ENCODE measurements at places on chromosomes 7 and 10.

GRCh38 chr7:1987084-1987535 lies 245.6 kb downstream of the MAD1L1 start:
- no peak for DNase-seq

DNA sequence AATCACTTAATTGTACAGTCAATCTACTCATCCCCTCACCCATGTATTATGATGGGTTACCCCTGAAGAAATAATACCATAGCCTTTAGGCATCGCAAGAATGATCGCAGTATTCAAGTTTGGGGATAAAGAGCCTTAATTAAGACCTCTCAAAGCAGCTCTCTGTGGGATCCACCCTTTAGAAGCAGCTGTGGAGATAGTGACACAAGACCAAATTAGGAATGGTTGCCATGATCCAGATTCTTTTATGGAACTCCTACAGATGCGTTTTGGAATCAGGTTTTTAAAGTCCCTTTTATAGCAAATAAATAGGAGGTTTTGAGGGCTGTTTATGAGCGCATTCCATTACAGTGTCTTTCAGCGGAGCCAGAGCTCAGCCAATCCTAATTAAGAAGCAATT lies 12.2 kb downstream of the TES start:
- DNase-seq = no peak

- no peak for DNase-seq
These were observed 435.0 kb downstream of the AUTS2 start for GRCh38 chr7:70033226-70033625.

GRCh38 chr10:96768136-96768535 lies 47.8 kb upstream of the PIK3AP1 start:
- DNase-seq = no peak

DNA sequence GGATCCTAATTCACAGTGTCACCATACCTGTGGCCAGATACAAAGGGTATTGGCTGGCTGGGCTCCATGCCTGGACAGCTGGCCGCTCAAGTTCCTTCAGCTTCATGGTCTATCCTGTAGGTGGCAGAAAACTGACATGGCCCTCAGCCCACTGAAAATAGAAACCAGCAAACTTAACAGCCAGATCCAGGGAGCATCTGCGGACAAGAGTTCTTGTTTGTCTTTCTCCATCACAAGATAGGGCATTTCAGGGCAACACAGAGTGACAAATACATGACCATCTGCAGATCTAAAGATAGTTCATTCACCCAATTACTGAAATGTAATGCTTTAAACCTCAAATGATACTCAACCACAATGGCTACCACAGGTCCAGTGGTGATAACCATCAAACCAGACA lies 2.8 kb downstream of the SEC31B start:
- DNase-seq = no peak

GRCh38 chr10:110865809-110866482 lies 5.8 kb upstream of the PDCD4 start:
- DNase-seq = no peak

- no peak for DNase-seq
These were observed 13.6 kb downstream of the SNX10 start for GRCh38 chr7:26305090-26305868.

DNA sequence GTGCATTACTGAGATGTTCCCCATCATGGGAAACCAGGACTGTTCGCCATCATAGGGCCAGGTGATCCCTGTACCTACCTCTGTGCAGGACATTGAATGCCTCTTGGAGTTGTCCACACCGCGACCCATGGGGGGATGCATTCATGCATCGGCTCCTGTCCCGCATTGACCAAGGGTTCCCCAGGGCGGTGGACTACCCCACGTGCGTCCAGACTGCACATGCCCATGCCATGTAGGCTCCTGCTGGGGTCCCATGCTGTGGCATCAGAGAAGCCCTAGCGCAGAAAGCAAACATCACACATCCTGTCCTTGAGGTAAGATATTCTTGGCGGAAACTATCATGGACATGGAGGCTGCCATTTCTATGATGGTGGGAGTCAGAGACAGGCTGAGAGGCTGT lies 121.6 kb upstream of the UNC5B start:
- DNase-seq = no peak

- DNase-seq = no peak
These were observed 186.5 kb upstream of the GPR26 start for GRCh38 chr10:123479640-123480039.

DNA sequence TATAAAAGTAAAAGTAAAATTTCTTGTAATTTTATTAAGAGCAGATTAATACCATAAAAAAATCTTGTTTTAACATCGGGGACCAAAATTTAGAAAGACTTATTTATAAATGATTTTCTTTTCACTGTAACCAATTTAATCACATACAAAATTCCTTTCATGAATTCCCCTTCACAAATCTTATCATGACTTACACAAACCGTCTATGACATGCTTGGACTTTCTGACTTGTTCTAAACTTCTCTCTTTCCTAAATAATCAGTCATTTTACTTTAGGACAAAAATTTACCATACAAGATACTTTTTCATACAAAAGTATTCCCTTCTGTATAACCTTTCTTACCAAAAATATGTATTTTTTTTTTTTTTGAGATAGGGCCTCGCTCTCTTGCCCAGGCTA lies 9.3 kb downstream of the CROT start:
- DNase-seq = no peak

GRCh38 chr10:61830846-61831273 lies 70.6 kb upstream of the ARID5B start:
- DNase-seq = no peak

DNA sequence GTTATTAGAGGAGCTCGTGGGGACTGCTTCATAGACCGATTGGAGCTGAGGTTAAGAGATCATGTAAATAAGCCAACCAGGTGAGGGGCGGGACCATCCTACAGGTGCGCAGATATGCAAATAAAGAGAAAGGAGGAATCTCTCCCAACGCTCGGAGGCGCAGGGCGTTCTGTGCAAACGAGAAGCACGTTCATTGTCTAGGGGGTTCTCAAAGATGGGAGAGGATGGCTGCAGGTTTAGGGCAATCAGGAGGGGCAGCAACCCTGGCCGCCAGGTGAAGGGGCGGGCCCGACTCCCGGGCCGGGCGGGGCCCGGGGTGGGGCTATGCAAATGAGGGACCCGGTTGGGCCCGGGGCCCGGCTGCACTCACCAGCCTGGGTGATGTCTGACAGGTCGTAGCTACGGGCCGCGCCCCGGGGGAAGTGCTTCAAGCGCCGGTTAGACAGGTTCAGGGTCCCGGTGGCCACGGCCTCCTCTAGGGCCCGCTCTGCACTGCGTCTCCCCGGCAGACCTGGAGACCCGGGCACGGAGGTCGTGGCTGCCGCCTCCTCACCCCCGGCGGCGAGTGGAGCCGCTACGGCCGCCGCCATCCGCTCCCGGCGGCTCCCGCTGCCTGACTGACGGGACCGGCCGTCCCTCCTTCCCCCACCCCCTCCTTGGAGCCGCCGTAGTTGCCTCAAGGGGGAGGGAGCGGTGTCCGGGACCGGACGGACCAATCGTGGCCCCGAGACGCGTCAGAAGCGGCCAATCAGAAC lies at the start of gene LRCH4:
LRCH4 (minus strand) TSS at position 619 of the 755 bp plus-strand sequence; CDS start at position 590, 29 bp downstream.
- DNase-seq = peak; percentile 45

GRCh38 chr7:32204361-32205018 lies 134.3 kb upstream of the PDE1C start:
- no peak for DNase-seq

- DNase-seq = no peak
These were observed 1033.8 kb downstream of the NRG3 start for GRCh38 chr10:82908751-82909150.

GRCh38 chr10:113454341-113455061 lies 98.4 kb upstream of the HABP2 start:
- DNase-seq = no peak

- DNase-seq = no peak
These were observed 39.8 kb downstream of the RGS10 start for GRCh38 chr10:119502618-119503155.

DNA sequence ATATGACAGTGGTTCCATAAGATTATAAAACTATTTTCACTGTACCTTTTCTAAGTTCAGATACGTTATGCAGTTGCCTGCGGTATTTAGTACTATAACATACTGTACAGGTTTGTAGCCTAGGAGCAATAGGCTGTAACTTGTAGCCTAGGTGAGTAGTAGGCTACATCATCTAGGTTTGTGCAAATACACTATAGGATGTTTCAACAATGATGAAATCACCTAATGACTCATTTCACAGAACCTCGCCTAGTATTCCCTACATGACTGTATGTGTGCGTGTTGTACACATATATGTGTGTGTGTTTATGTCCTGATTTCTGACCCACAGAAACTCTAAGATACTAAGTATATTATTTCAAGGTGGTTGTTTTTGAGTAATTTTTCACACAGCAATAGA lies 139.0 kb downstream of the HERPUD2 start:
- no peak for DNase-seq

- no peak for DNase-seq
These were observed 15.4 kb downstream of the TAS2R41 start for GRCh38 chr7:143492799-143493739.

GRCh38 chr10:52121688-52122087 lies 192.4 kb upstream of the DKK1 start:
- no peak for DNase-seq

DNA sequence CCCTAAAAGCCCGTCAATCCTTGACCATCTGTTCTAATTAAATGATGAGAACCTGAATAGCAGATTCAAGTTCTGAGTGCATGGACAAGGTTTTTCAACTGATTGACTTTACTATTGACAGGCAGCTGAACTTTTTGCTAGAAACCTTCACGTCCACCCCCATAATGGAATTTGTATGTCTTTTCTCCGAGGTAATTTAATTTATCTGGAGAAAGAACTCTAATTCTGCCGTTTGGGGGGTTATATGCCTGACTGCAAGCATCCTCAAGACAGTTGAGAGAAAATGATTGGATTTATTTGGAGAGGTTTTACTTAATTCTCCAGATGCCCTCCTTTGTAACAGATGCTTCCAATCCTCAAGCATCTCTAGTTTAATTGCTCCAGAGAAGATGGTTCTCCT lies 1053.4 kb upstream of the AUTS2 start:
- DNase-seq = no peak

GRCh38 chr7:70457883-70458680 lies 673.9 kb upstream of the GALNT17 start:
- no peak for DNase-seq

- DNase-seq = no peak
These were observed 310.2 kb downstream of the TNS3 start for GRCh38 chr7:47271749-47272148.

Measured in stimulated activated CD4-positive, alpha-beta T cell treated with anti-CD3 and anti-CD28 coated beads, Interleukin-15, amount 100 ng/mL, for 1 hour (primary cell).